ENCODE measurements at places on chromosomes 7 and 10.

DNA sequence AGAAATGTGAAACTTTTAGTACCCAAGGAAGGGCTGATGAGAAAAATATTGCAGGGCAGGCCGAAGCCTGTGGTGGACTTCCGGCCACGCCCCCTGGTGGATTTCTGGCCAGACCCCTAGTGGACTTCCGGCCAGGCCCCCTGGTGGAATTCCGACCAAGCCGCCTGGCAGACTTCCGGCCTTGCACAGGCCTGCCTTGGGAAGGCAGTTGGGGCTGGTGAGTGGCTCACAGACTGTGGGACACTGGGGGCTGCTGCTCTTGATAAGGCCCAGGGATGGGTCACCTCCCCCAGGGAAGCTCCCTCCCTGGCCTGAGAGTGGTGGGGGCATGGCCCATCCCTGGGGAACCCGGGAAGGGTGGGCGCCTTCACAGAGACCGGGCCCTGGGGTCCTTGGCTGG is 116.4 kb upstream of the MKI67 start:
- no peak for DNase-seq

- peak; percentile 35 for DNase-seq
Measured at GRCh38 chr10:71131508-71132088, 80.8 kb upstream of the UNC5B start.

GRCh38 chr10:102504976-102505300 is 1.2 kb downstream of the SUFU start:
- no peak for DNase-seq

- no peak for DNase-seq
Measured at GRCh38 chr7:85773116-85773728, 586.4 kb upstream of the SEMA3D start.

GRCh38 chr10:21944727-21945386 is 58.7 kb downstream of the DNAJC1 start:
- no peak for DNase-seq

- no peak for DNase-seq
Measured at GRCh38 chr10:101182936-101183335, 46.3 kb downstream of the LBX1 start.

GRCh38 chr10:74500816-74501215 is 325.6 kb upstream of the KAT6B start:
- no peak for DNase-seq

Data from ecto neural progenitor cell (in vitro differentiated cells).